AG10803 (cell line): ENCODE measurements at places on chromosomes 2 and 18.

DNA sequence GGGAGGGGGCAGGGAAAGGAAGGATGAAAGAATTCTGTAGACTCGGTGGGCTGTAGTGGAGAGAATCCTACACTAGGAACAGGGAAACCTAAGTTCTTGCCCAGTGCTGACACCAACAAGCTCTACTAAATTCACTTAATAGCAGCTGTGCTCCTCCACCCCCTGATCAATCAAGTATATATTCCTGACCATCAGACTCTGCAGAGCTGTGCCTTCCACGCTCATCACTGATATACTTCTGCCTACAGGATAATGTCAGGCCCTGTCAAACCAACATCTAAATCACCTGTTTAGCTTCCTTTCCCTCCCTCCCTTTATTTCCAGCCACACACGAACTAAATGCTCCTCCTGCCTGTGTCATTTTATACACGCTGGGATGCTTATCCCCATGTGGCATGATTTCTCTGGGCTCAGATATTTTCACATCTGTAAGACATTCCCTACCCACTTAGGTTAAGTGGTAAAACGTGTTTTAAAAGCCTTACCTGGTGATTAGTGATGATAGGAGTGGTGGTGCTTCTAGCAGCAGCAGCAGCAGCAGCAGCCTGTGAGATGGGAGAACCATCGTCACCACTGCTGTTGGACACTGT, 301.9 kb downstream of the LRRTM1 start:
- no peak for DNase-seq

DNA sequence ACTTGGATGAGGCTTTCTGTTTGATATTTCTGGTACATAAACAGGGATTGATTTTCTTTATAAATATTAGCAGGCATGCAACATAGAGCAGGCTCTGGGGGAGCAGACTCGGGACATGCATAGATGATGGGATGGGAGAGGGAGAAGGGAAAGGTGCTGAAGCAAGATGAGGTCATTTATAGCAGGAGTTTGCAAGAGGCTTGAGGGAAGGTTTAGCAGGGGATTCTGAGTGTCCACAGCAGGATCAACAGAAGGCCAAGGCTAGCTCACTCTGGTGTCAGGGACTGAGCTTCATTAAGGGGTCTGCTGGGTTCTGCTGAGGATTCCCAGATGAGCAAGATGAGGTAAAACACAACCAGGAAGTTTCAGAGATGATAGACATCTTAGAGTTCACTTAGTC, 309.1 kb upstream of the CELF4 start:
- DNase-seq: no peak

DNA sequence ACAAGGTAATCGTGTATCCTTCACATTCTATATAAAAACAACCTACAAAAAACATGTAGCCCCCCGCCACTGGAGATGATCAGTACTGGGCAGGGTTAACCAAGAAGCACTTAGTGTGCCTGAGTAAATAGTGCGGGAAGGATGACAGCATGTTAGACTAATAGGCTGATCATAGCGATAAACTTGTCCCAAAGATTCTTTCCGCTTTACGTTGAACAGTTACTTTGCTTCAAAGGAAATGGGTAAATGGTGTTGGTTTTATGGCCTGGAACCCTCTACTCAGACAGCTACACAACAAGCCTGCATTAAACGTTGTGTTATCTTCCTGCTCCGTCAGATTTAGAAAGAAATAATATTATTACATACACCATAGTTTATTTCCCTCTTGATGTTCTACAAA, 67.7 kb downstream of the CTAGE1 start:
- DNase-seq: no peak

DNA sequence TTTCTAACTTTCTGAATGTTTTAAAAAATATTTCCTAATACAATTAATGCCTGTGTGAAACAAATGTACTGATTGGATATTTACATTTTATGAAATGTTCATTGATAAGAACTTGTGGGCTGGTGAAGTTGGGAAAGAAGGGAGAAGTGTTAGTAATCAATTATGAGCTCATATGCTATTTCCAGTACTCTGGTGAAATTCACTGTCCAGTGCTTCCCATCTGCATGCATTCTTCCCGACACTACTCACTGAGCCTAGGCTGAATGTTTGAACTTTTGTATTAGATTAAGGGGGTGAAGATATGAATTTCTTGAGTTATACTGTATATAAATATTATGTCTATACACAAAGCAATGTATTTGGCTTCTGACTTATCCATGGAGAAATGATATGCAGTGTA, 36.0 kb downstream of the SKA1 start:
- peak; percentile 37 for DNase-seq

GRCh38 chr2:10097352-10098148, 17.3 kb upstream of the CYS1 start:
- DNase-seq: peak; percentile 55

GRCh38 chr2:88600038-88600465, 27.2 kb downstream of the EIF2AK3 start:
- peak; percentile 84 for DNase-seq

- DNase-seq: no peak
Observed at GRCh38 chr2:5594249-5594695, 97.9 kb upstream of the SOX11 start.

DNA sequence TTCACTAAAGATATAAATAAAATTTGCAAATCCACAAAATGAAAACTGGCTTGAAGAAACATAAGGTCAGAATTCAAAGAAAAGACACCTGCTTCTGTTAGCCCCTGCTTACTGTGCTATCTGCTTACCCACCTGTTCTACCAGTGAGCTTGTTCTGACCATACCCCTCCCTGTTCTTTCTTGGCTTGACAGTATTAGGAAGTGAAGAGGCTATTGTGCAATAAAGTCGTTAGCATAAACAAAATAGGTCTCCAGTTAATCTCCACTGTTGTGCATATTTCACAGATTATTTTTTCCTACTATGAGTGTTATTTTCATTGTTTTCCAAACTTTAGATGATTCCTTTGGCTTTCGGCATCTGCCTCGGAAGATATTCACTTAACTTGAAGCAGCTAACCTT, 322.1 kb downstream of the CCDC85A start:
- no peak for DNase-seq

- no peak for DNase-seq
Observed at GRCh38 chr2:20172273-20173055, 52.5 kb downstream of the SDC1 start.

- peak; percentile 25 for DNase-seq
Observed at GRCh38 chr2:201228271-201228911, 31.9 kb upstream of the CASP8 start.

GRCh38 chr2:226423498-226423960, 376.1 kb downstream of the IRS1 start:
- DNase-seq: no peak

DNA sequence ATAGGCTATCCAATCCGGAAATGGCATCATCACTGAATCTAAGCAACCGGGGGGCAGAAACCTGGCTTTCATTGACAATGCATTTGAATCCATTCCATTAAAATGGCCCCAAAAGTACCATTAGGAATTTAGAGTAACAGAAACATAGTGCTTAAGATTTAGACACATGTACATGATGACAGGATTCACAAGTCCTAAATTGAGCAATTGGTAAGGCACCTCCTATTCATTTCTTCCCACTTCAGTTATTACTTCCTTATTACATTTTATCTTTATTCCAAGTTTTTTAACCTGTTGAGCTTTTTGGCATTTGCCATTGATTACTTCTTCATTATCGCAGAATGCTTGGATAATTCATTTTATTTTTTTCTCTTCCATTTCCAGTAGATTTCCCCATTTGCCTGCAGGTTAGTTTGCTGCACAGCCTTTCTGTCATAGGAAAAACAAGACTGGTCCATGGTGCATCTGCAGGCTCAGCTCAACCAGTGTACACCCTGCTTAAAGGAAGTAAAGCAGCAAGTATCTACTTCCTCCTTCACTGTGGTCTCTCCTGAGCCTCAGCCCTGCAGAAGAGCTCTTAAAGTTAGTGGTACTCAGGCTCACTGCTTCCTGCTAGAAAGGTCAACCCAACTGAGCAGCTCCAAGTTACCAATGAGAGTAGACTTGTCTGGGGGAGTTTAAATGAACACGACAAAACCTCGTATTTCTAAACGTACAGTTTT, 89.2 kb downstream of the DOCK10 start:
- no peak for DNase-seq

DNA sequence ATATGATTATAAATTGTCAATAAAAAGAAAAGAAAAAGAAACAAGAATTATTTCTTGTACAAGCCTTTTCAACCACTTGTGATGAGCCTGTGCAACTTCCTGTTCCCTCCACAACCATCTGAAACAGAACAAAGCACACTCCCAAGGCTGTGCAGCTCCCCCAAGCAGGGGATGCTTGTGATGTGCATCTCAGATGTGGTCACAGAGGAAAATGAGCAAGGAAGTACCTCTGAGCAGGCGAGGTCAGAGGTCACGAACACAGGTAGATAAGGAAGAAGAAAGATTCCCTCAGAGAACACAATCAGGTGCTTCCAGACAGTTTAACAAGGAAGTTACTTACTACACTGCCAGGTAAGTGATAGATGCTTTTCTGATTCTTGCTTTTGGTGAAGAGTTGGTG, 274.8 kb upstream of the SLC39A10 start:
- no peak for DNase-seq

- DNase-seq: no peak
Observed at GRCh38 chr2:97739893-97740245, 26.5 kb downstream of the ZAP70 start.

GRCh38 chr18:3479978-3480509, 30.1 kb downstream of the TGIF1 start:
- no peak for DNase-seq

DNA sequence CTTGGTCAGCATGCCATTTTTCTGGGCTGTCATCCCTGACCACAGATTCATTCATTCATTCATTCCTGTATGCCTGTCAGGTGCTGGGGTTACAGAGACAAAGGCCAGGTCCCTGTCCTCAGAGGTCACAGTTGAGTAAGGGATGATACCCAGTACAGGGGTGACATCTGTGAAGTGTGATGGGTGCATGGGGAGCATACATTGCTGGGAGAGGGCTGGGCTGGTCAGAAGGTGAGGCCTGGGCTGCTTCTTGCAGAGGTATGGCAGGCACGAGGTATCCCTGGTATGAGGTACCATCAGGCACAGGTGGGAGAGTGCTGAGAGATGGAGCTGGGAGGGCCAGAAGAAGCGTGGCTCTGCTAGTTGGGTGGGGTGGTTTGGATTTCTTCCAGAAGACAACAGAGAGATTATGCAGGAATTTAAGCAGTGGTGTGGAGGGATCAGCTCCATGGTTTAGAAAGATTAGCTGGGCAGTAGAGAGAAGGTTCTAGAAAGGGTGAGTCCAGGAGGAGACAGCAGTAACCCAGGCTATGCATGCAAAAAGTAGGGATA, 181.9 kb upstream of the HAAO start:
- no peak for DNase-seq

GRCh38 chr2:216862628-216863398, 2.9 kb upstream of the TNP1 start:
- DNase-seq: no peak

GRCh38 chr2:169109502-169110409, 40.4 kb downstream of the DHRS9 start:
- DNase-seq: peak; percentile 52

DNA sequence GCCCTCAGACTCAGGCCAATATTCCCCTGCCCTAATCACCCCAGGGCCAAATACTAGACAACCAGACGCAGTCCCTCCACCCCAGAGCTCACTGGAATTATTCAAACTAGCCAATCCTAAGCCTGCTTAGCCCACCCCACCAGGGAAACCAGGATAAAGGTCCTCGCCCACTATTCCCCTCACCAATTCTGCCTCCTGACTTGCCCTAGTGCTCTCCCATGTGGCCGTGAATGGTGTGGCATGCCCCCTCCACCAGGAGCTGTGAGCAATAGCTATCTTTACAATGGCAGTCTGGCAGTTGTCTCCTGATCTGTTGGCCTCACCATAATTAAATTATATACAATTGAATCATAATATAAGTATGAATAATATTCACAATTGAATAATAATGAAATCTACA, 42.3 kb downstream of the FAM124B start:
- no peak for DNase-seq

GRCh38 chr2:86519349-86519748, 43.9 kb downstream of the CHMP3 start:
- no peak for DNase-seq

DNA sequence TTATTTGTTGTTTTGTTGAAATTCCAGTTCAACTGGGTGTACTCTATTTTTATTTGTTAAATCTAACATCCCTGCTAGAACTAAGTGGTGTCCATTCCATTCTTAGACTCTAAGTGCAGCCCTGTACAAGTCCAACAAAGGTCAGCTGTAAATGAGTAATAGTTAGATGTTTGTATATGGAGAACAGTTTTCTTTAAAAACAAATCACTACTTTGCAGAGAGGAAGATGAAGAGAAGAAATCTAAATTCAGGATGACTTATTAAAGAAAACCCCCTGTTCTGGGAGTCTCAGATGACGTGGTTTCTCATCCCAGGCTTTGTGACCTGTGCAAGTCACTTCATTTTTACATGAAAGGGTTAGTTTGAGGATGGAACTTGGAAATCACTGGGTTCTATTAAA, 57.9 kb downstream of the GALNT14 start:
- no peak for DNase-seq
